Ovary (tissue), 10 donors: ENCODE measurements at places on chromosomes 6 and 20. TPM values are rescaled to one million over a fixed set of nuclear protein-coding genes. Genes with fewer than 3 reads are reported as not detected.

The TRIM15 gene
- not detected for total RNA-seq

GRCh38 chr6:121759370-121759769 lies 323.9 kb downstream of the GJA1 start:
- no peaks in the 10 kb centered on the region for H3K36me3 ChIP-seq
- H3K27me3 ChIP-seq, result no peaks in the 10 kb centered on the region
- H3K27ac ChIP-seq, result no peak overlapping the region
- no peak overlapping the region for H3K4me3 ChIP-seq

The NKAIN2 gene
- not detected for total RNA-seq

GRCh38 chr6:110687326-110687725 lies 127.9 kb downstream of the CDK19 start:
- no peaks in the 10 kb centered on the region for H3K36me3 ChIP-seq
- H3K27me3 ChIP-seq, result no peaks in the 10 kb centered on the region
- H3K4me1 ChIP-seq, result peaks cover 1% of the 10 kb centered on the region
- no peak overlapping the region for H3K27ac ChIP-seq
- no peak overlapping the region for H3K4me3 ChIP-seq

- no peaks in the 10 kb centered on the region for H3K27me3 ChIP-seq
- no peak for DNase-seq
- H3K4me1 ChIP-seq, result no peaks in the 10 kb centered on the region
- no peak overlapping the region for H3K4me3 ChIP-seq
- H3K27ac ChIP-seq, result no peak overlapping the region
Measured at GRCh38 chr20:53354314-53354713, 239.3 kb downstream of the ZNF217 start.

DNA sequence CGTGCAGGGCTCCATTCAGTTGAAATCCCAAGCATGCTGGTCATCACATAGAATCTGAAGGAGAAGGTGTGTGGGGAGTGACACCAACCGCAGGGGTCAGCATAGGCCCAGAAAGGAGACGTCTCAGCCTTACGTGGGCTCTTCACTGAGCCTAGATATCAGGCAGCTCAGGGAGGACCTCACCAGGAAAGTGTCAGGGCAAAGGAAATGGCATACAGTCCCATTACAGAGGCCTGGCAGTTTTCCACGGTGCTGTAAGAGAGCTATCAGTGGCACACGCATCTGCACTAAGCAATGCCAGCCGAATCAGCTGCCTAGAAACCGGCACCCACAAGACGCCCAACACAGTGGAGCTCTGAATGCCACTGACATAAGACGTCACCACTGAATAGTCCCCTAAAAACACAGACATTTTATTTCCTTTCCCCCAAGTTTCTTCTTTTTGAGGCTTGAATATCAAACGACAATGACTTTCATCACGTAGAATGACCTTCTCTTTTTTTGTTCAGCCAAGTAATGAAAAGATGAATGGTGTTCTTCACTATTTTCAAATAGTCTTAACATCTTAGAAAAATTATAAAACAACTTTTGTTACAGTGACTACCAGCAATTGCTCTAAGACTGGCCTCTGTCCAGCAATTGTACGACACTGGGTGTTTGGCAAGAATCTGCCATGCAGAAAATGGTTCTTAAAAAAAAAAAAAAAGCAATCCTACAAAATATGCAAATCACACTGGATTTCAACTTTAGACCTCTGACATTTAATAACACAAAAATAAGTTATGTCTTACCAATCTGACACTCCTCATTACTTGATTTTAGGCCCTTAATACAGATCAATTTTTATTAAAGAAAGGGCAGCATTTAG lies 88.9 kb upstream of the FOXQ1 start:
- no peaks in the 10 kb centered on the region for H3K36me3 ChIP-seq
- H3K4me1 ChIP-seq, result no peaks in the 10 kb centered on the region
- H3K27me3 ChIP-seq, result no peaks in the 10 kb centered on the region
- no peak for DNase-seq

- H3K27me3 ChIP-seq, result no peaks in the 10 kb centered on the region
- H3K4me3 ChIP-seq, result no peak overlapping the region
- DNase-seq, result no peak
- no peaks in the 10 kb centered on the region for H3K36me3 ChIP-seq
- H3K4me1 ChIP-seq, result no peaks in the 10 kb centered on the region
- no peak overlapping the region for H3K27ac ChIP-seq
Measured at GRCh38 chr6:109299776-109300564, 82.3 kb downstream of the CD164 start.

- no peak for DNase-seq
- H3K4me3 ChIP-seq, result no peak overlapping the region
- H3K36me3 ChIP-seq, result no peaks in the 10 kb centered on the region
- no peak overlapping the region for H3K27ac ChIP-seq
- H3K27me3 ChIP-seq, result no peaks in the 10 kb centered on the region
Measured at GRCh38 chr6:5626727-5627426, 365.6 kb downstream of the FARS2 start.

The WFDC2 gene
- 246 TPM for total RNA-seq
